Tibial artery (tissue), 4 donors: ENCODE measurements at places on chromosomes 16 and 17.
A peak's percentile ranks its signal among the peaks of the same experiment; 100 is the strongest.

- DNase-seq, result no peak
These were observed 2.1 kb downstream of the ZNF750 start for GRCh38 chr17:82837586-82838320.

DNA sequence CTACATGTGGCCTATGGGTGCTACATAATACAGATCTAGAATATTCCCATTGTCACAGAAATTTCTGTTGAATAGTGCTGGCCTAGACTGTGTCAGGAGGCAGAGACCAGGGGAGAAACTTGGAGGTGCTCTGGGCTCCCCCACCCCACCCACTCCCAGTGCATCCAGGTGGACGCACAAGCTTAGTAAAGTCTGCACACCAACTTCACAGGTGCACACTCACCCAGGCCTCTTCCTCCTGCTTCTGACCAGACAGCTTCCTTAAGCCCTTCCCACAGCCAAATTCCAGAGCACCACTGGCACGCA lies 7.6 kb upstream of the CNP start:
- no peak for DNase-seq

DNA sequence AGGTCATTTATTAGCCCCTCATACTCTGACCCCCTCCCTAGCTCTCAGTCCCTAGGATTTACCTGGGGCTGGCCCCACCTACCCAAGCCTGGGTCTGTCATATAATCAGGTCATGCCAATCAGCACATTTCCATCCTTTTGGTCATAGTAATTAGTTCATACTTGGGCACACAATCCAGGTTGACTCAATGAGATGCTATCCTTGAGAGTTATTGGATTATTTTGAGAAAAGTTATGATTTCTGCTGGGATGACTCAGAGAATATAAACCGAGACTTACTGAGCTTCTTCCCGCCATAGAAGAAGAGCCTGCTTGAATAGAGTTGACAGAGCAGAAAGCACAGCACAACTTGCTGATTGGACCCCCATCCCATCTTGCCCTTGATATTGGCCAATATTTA lies 331.5 kb downstream of the CBLN1 start:
- no peak for DNase-seq

DNA sequence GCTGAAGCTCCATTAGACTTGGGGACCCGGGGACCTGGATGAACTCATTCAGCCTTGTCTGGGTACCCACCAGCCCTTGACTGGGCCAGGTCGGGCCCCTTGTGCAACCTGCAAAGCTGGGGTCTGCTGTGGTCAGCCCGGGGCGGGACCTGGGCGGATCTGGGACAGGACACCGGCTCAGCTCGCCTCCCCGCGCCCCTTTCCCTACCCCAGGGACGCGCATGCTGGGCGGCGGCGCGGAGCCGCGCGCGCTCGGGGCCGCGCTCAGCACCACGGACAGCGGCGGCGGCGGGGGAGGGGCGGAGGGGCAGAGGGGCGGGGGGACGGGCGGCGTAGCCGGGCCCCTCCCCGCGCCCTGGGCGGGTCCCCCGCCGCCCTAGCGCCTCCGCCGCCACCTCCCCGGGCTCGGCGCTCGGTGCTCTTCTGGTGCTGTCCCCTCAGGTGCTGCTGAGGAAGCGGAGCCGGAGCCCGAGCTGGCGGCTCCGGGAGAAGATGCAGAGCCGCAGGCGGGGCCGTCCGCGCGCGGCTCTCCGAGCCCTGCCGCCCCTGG lies 7.4 kb downstream of the ACD start:
- no peak for DNase-seq

DNA sequence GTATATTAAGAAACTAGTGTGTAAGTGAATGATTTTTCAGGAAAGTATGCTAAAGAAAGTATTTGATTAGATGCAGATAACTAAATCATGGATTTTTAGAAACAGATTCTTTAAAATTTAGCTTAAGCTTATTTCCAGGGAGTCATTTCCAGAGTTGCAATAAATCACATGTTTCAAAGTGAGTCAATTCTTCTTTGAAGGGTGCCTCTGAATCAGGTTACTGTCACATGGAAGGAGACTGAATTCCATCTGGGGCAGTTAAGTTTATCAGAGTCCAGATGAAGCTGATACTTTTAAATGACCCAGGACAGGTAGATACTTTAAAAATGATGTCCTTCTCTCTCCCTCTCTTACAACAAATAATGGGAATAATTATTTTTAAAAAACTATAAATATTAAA lies 5.0 kb downstream of the MFSD11 start:
- DNase-seq, result no peak

- no peak for DNase-seq
These were observed 74.7 kb downstream of the YPEL2 start for GRCh38 chr17:59405944-59406705.

GRCh38 chr17:5562661-5563360 lies 21.5 kb downstream of the NLRP1 start:
- no peak for DNase-seq

DNA sequence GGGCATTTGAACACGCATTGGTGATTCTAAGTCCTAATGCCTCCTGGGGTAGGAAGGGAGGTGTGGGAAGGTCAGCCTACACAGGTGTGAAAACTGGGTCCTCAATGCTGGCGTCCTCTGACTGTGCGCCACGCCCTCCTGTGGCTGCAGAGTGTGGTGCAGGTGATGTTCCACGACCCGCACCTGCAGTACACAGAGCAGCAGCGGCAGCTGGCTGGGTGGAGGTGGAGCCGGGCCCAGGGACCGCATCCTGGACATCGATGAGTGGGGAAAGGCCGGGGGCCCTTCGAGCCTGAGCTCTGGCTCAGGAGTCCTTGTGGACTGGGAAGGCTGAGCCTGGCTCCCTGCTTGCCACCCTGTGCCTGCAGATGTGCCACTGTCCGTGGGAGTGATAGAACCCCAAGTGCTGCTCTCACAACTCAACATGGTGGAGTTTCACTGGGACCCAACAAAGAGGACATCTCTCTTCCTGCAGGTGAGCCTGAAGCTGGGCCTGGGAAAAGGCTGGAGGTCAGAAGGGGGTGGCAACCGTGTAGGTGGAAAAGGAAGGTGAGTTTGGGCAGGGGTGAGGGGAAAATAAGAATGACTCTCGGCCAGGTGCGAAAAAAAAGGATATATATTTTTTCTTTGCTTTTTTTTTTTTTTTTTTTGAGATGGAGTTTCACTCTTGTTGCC lies 14.0 kb upstream of the STAC2 start:
- no peak for DNase-seq

- no peak for DNase-seq
These were observed 401.3 kb downstream of the ZFHX3 start for GRCh38 chr16:72646615-72647014.

- DNase-seq, result no peak
These were observed 19.9 kb upstream of the ZC3H18 start for GRCh38 chr16:88550246-88550661.

- no peak for DNase-seq
These were observed 9.1 kb upstream of the MMD start for GRCh38 chr17:55430541-55431288.

- no peak for DNase-seq
These were observed 38.0 kb downstream of the SLC5A11 start for GRCh38 chr16:24883714-24884151.

GRCh38 chr17:4891411-4892410 lies 7.6 kb upstream of the C17orf107 start:
- DNase-seq, result no peak

DNA sequence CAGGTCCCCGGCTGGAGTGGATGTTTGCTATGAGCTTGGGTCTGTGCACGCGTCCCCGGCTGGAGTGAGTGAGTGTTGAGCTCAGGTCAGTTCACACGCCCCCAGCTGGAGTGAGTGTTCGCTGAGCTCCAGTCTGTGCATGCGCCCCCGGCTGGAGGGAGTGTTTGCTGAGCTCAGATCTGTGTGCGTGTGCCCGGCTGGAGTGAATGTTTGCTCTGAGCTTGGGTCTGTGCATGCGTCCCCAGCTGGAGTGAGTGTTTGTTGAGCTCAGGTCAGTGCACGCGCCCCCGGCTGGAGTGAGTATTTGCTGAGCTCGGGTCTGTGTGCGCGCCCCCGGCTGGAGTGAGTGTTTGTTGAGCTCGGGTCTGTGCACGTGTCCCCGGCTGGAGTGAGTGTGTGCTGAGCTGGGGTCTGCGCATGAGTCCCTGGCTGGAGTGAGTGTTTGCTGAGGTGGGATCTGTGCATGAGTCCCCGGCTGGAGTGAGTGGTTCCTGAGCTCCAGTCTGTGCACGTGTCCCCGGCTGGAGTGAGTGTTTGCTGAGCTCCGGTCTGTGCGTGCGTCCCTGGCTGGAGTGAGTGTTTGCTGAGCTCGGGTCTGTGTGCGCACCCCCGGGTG lies 284.2 kb downstream of the SNX29 start:
- no peak for DNase-seq

DNA sequence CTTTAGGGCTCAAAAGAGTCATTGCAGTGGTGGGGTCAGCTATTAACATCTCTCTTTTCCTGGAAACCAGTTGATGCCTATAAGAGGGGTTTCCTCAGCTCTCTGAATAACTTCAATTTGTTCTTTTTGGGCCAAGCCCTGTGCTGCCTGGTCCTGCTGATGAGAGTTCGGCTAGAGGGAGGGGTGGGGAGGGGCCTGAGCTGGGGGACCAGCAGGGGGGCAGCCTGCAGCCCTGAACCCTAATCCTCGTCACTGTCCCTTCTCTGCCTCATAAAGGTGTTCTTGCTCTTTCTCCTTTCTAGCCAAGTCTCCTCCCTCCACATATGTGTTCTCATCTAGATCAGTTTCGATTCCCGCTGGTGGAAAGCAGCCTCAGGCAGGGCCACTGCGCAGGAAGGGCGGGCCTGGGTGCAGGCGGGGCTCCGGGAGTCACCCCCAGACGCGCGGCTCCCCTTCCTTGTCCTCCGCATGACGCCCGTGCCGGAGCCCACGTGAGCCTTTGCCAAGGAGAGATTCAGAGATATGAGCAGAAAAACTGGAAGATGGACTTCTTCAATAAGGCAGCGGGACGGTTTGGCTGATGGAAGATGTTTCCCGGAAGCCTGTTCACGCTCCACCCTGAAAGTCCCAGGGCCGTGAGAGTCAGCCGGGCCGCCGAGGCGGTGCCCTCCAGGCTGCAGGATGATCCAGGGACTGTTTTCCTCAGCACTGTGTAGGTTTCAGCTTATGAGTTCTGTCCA lies 15.0 kb upstream of the RHOT1 start:
- DNase-seq, result peak; percentile 89

DNA sequence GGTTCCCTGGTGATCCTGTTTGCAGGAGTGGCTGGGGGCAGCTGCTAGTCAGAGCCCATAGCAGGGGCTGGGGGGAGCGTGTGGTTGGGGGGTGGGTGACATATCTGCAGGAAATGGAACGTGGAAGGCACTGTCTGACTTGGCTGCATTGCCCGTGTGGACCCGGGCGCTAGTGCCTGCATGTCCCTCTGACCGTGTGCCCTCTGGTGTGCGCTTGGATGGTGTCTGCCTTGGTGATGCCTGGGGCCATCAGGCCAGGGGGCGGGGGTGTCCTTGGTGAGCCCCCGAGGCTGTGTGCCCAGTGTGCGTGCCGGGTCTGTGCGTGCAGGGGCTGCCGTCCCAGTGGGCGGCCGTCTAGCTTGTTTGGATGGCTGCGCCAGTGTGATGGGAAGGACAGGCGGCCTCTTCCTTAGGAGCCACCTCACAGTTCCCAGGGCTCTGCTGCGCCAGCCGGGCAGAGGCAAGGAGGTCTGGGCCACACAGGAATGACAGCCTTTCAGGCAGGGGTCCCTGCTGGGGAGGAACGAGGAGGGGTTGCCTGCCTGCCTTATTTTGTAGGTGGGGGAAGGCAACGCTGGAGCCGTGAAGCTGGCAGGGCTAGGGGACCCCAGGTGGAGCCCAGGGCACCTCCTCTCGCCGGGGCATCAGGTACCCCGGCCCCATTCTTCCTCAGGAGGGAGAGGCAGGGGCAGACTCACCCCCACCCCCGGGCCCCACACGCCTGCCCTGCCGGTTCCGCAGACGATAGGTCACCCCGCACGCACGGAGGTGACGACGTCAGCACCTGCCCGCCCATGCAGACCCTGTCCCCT lies 693 bp downstream of the NDRG4 start:
- DNase-seq, result peak; percentile 50

DNA sequence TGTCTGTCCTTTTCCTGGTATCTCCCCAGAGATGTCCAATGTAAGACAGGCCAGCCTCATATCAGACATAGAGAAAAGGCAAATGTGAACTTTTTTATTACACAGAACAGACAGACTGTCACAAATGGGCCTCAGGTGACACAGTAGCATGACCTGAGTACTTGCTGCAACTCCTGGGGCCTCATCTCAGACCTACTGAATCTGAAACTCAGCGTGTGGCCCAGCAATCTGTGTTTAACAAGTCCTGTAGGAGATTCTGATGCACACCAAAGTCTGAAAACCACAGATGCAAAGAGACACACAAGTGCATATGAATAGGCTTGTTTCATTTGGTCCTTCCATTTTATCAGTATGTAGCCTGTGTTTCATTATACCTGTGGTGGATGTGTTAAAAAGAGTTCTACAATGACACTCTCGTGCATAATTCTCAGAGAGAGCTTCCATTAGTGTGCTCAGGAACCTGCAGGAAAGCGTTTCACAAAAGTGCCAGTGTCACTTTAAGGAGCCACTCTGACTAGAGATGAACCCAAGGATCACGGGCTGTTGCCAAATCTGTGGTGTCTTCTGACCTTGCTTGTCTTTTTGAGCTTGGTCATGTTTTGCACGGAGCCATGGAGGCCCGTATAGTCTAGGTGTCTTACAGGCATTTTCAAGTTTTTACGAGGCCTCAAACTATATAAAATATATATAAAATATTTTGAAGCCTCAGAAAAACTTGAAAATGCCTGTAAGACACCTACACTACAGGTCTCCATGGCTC lies 33.8 kb upstream of the NF1 start:
- no peak for DNase-seq

DNA sequence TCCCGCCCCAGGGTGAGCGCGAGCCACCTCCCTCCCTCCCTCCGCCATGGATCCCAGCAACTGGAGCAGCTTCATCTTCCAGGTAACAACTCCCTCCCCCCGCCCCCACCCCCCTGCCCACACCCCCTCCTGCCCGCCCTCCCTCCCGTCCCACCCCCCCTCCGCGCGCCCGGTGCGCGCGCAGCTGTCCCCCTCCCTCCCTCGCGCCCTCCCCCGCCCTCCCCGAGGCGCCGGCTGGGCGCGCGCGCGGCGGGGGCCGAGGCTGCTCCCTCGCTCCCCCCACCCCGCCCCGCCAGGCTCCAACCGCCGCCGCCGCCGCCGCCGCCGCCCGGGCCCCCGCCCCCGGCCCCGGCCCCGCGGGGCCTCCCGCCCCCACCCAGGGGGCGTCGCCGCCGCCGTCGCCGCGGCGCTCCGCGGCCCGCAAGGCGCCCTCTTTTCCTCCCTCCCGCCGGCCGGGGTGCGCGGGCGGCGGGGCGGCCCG lies at the start of gene MAZ:
Gene MAZ, plus strand, starts transcription at position 431 of the 481 bp plus-strand sequence. CDS start 173 bp downstream, outside the sequence.
- DNase-seq, result no peak

DNA sequence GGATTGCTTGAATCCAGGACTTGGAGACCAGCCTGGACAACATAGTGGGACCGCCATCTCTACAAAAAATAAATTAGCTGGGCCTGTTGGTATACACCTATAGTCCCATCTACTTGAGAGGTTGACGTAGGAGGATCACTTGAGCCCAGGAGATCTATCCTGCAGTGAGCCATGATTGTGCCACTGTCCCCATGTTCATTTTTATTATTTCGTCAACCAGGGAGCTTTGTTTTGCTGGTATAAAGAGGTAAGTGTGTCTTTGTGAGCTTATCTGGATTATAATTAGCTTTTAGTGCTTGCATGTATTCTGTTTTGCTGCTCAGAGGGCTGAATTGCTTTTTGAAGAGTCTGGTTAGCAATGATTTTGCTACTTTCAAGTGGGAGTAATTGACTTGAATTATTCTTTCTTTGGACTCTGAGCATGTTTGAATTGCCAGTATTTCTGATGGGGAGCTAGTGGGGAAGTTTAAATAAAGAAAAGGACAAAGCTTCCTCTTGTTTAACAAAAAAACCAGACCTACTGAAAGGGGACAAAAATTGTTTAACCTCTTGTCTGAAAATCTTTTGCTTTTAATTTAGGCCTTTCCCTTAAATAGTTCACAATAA lies 31.6 kb upstream of the BCAS3 start:
- DNase-seq, result no peak
